ENCODE measurements at places on chromosomes 4 and X. TPM values are rescaled to one million over a fixed set of nuclear protein-coding genes. Genes with fewer than 3 reads are reported as not detected.

The DGKK gene
- not detected for total RNA-seq

The ALG13 gene
- total RNA-seq, result 57.3 TPM

The TCEAL2 gene
- total RNA-seq, result 0.31 TPM

The H2AZ1 gene
- total RNA-seq, result 400 TPM

The TCP11X1 gene
- not detected for total RNA-seq

The GPC4 gene
- not detected for total RNA-seq

The HPSE gene
- 17.3 TPM for total RNA-seq

The FABP2 gene
- total RNA-seq, result 0.19 TPM

The PITX2 gene
- not detected for total RNA-seq

The KCTD8 gene
- total RNA-seq, result not detected

DNA sequence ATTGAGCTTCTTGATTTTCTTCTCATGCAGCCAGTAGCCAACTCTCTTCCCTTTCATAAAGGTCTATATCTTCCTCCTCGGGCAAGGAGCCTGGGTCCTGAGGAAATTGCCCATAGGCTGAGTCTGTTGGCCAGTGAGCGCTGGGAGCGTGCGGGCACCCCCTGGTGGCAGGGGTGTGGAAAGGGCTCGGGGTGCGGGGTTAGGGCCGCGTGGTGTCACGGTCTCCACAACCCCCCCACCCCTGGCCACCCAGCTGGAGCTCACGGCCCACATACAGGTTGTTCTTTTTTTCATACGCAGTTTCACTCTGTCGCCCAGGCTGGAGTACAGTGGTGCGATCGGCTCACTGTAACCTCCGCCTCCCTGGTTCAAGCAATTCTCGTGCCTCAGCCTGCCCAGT, 13.1 kb downstream of the RBM10 start:
- no peak overlapping the region for H3K27ac ChIP-seq
- peaks cover 2% of the 10 kb centered on the region for H3K4me1 ChIP-seq
- no peak for DNase-seq

DNA sequence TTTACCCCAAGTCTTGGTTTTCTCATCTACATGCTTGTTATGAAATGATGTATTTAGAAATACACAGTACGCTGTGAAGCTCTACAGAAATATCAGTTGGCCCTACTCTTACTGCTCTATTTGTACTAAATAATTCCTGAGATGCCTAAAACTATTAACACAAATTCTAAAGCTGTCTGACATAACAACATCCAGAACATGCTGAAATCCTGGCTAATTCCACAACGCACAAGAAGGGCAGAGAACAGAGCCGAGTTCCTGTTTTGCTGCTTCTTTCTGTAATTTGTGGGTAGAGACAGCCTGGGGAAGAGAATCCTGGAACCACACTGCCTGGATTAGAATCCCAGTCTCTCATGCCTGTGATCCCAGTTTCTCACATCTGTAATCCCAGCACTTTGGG, 59.0 kb downstream of the ZNF827 start:
- H3K27me3 ChIP-seq, result no peaks in the 10 kb centered on the region
- H3K4me3 ChIP-seq, result no peak overlapping the region
- H3K4me1 ChIP-seq, result peaks cover 15% of the 10 kb centered on the region
- H3K27ac ChIP-seq, result no peak overlapping the region
- no peak for DNase-seq

DNA sequence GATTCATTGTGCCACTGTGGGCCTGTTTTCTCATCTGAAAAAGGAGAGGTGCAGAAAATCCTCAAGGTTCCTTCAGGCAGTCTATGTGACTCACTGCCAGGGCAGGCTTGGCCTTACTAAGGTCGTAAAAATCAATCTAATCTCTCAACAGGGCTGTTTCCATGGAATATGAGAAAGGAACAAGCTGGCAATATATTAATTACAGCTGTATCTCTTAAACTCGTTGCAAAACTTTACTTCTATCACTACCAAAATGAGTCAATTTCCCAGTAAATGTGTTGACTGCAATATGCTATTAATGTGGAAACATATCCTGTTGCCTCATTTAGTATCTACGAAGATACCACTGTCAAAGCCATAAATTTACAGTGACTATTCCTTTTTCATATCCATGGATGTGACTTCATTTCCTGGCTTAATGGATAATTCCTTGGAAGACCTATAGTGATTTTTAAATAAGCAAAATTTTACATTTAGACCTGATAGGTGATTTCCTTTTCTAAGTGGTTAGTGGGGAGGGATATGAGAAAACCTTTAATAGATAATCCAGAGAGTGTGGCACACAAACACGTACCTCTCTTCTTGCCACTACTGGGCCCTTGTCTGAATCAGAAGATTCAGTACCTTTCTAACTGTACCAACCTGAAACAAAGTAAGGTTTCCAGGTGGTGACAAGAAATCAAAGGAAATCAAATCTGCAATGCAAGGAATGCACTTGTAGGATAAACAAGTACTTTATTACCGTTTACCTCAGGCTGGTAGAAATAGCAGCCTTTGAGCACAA, 127.4 kb upstream of the FTHL17 start:
- H3K4me1 ChIP-seq, result no peaks in the 10 kb centered on the region
- H3K27ac ChIP-seq, result no peak overlapping the region
- H3K36me3 ChIP-seq, result no peaks in the 10 kb centered on the region

GRCh38 chr4:55458164-55458563, 62.4 kb downstream of the TMEM165 start:
- H3K27me3 ChIP-seq, result no peaks in the 10 kb centered on the region
- no peak for DNase-seq
- H3K36me3 ChIP-seq, result peaks cover 13% of the 10 kb centered on the region
- no peak overlapping the region for H3K27ac ChIP-seq

DNA sequence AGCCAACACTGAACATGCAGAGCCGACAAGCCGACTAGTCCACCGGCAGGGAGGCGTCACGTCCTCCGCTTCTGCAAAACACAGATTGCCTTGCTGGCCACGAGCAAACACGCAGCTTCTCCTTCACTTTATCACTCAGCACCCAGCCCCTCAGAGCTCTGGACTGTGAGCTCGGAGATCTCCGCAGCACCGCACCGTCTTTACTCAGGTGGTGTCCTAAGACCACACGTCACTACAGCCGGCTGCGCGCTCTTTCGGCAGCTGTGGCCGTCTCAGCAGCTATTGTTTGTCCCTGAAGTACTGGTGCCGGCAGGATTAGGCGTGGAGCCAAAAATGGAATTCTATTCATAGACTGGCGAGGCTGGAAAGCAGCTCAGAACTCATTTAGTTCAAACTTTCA, 72.0 kb downstream of the FAT1 start:
- DNase-seq, result no peak
- no peaks in the 10 kb centered on the region for H3K36me3 ChIP-seq
- H3K27me3 ChIP-seq, result no peaks in the 10 kb centered on the region
- no peak overlapping the region for H3K4me3 ChIP-seq
- H3K4me1 ChIP-seq, result no peaks in the 10 kb centered on the region
- no peak overlapping the region for H3K27ac ChIP-seq

DNA sequence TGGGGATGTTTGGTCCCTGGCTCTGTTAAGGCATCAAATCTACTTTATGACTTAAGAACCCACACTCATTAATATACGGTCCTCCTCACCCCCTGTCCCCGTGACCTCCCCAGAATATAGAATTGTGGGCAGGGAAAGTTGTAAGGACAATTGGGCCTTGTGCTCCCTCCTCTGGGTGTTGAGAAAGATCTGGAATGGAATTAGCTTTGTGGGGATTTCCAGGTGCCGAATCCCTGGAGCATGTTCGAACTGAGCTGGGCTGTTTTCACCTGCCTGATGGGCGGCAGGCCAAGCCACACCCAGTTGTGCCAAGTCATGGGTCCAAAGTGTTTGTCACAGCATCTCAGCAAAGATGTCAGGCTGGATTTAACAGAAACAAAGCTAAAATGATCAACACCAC, 349.3 kb upstream of the KLF3 start:
- no peak for DNase-seq
- H3K36me3 ChIP-seq, result peaks cover 5% of the 10 kb centered on the region
- no peaks in the 10 kb centered on the region for H3K27me3 ChIP-seq
- H3K4me1 ChIP-seq, result peaks cover 35% of the 10 kb centered on the region
- no peak overlapping the region for H3K4me3 ChIP-seq

DNA sequence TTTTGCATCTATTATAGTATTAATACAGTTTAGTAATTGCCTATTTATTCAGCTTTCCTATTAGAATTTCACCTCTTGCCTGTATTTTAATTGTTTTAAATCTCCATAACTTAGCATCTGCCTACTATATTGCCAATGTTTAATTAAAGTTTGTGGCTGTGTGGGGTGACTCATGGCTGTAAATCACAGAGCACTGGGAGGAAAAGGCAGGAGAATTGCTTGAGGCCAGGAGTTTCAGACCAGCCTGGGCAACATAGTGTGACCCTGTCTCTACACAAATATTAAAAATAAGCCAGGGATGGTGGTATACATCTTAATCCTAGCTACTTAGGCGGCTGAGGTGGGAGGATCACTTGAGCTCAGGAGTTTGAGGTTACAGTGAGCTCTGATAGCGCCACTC, 14.5 kb upstream of the CCSER1 start:
- no peaks in the 10 kb centered on the region for H3K4me1 ChIP-seq
- H3K36me3 ChIP-seq, result no peaks in the 10 kb centered on the region
- H3K4me3 ChIP-seq, result no peak overlapping the region
- H3K27ac ChIP-seq, result no peak overlapping the region

DNA sequence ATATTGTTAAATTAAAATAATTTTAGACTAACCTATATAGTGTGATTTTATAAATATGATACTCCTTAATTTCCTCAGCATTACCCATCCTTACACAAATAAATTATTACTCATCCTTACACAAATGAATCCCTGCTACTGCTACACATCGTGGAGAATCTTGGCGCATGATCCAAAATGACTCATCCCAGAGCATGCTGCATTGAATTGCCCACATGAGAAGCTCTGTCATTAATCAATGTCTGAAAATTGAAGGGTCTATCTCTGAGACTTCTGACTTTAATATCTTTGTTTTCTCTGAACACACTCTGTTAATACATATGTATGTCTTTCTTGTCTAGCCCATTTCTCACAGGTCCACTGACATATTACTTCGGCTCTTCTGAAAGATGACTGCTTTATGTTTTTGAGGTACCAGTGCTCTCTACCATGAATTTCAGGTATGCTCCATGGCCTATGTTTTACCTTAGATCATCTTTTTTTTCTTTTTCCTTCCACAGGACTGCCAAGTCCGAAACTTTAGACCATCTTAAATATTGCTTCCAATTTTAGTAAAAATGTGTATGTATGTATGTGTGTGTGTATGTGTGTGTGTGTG, 15.7 kb upstream of the DUSP21 start:
- H3K4me1 ChIP-seq, result no peaks in the 10 kb centered on the region
- DNase-seq, result no peak
- no peaks in the 10 kb centered on the region for H3K36me3 ChIP-seq
- H3K4me3 ChIP-seq, result no peak overlapping the region
- H3K27me3 ChIP-seq, result no peaks in the 10 kb centered on the region

DNA sequence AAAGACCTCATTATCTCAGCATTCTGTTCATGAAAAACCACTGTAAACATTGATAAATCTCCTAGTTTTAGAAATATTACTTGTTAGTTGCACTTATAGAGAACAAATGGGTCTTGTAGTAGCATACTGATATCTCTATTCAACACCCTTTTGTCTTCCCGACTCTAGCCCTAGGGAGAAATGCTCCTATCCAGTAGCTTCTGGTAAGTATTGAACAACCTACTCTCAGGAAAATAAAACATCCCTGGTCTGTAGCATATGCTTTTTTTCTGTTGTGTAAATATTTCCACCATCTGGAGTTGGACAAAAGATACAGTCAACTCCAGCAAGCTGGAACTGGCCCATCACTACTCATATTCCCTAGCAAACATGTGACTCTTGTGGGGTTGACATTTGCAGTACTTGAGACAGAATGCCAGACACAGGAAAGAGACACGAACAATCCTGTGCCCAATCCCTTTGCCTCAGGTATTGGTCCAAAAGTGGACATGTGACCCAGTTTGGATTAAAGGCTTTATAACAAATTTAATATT, 188.2 kb downstream of the GC start:
- H3K4me3 ChIP-seq, result no peak overlapping the region
- DNase-seq, result no peak
- no peaks in the 10 kb centered on the region for H3K4me1 ChIP-seq
- H3K27ac ChIP-seq, result no peak overlapping the region

GRCh38 chr4:40193016-40193571, 3.7 kb upstream of the RHOH start:
- H3K27me3 ChIP-seq, result no peaks in the 10 kb centered on the region
- DNase-seq, result peak; percentile 65
- peak overlapping the region; percentile 97 for H3K27ac ChIP-seq
- H3K4me1 ChIP-seq, result peaks cover 61% of the 10 kb centered on the region

GRCh38 chr4:89837385-89837992, 528 bp upstream of the SNCA start:
- DNase-seq, result peak; percentile 63
- H3K27me3 ChIP-seq, result peaks cover 74% of the 10 kb centered on the region
- peak overlapping the region; percentile 17 for H3K27ac ChIP-seq
- H3K4me1 ChIP-seq, result peaks cover 22% of the 10 kb centered on the region

DNA sequence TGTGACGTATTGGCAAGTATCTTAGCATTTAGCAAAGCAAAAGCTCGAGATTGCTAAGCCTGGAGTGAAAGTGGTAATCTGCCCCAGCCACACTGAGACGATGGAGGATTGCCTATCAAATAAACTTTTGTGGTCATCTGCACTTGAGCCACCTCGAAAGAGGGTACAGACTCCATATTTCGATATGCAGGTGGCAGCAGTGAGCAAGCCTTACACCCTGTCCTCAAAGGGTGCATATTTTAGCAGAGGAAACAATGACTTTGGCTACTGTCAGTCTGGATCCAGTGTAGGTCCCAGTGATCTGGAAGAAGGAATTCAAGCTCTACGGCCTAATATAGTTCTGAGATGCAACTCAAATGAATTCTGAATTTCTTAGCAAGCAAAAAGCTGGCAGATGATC, 153.9 kb downstream of the ATG4A start:
- no peaks in the 10 kb centered on the region for H3K36me3 ChIP-seq
- no peak for DNase-seq
- H3K4me3 ChIP-seq, result no peak overlapping the region
- no peaks in the 10 kb centered on the region for H3K4me1 ChIP-seq

DNA sequence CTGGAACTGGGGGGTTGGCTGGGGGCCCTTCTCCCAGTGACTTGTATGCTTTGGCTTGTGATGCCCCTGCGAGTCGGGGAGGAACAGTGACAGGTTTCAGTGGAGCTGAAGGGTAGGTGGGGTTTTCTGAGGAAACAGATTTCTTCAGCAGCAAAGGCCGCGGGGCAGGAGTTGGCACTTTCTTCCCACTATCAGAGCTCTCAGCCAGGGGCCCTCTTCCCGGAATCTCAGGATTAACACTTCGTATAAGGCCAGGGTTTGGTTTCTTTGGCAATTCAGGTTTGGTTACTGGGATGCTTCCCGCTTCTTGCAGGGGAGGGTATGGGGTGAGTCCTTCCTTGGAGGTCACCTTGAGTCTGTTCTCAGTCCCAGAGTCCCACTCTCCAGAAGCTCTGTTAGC, 75.4 kb downstream of the RPS3A start:
- H3K4me3 ChIP-seq, result no peak overlapping the region
- H3K27ac ChIP-seq, result no peak overlapping the region
- DNase-seq, result no peak

GRCh38 chrX:7074908-7075204, 72.7 kb upstream of the STS start:
- peaks cover 11% of the 10 kb centered on the region for H3K36me3 ChIP-seq
- H3K4me3 ChIP-seq, result no peak overlapping the region
- H3K27me3 ChIP-seq, result no peaks in the 10 kb centered on the region
- no peak for DNase-seq
- peaks cover 7% of the 10 kb centered on the region for H3K4me1 ChIP-seq
- H3K27ac ChIP-seq, result no peak overlapping the region
